ENCODE measurements at places on chromosomes 2 and 18.

DNA sequence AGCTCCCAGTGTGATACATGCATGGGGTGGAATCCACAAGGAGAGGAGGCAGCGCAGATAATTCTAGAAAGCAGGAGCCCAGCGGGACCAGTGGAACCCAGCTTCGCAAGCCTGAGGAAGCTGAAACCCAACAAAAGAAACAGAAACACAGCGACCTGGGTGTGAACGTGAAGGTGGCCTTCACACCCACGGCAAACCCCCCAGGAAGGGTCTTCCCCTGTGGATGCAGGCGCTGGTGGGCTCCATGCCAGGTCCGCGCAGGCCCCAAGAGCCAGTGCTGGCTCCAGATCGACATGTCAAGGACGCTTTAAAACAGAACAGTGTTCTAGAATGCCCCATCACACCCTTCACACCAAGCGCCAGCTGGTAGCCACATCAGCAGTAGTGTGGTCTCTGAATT is 22.1 kb downstream of the KIF1A start:
- DNase-seq, result no peak

- no peak for DNase-seq
These were observed 218.2 kb downstream of the NDUFA10 start for GRCh38 chr2:239806758-239807434.

GRCh38 chr18:68623342-68623741 is 91.6 kb downstream of the TMX3 start:
- DNase-seq, result no peak

GRCh38 chr2:215949991-215950404 is 63.4 kb downstream of the MREG start:
- DNase-seq, result no peak

DNA sequence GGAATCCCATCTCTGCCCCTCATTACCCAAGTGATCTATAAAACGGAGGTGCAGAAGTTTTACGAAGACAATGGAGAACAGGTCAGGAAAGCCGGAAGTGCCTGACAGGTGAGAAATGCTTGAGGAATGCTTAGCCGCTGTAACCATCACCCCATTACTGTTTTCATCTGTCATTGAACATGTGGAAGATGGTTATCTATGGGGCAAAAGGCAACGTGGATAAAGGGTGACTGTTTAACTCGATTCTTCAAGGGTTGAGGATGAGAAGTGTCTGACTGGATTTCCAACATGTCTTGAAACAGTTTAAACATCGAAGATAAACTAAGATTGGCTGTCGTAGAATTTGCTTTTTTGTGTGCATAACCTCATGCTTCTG is 17.3 kb downstream of the HK2 start:
- no peak for DNase-seq

- DNase-seq, result no peak
These were observed 1390.4 kb downstream of the SUCLG1 start for GRCh38 chr2:83068714-83069113.

DNA sequence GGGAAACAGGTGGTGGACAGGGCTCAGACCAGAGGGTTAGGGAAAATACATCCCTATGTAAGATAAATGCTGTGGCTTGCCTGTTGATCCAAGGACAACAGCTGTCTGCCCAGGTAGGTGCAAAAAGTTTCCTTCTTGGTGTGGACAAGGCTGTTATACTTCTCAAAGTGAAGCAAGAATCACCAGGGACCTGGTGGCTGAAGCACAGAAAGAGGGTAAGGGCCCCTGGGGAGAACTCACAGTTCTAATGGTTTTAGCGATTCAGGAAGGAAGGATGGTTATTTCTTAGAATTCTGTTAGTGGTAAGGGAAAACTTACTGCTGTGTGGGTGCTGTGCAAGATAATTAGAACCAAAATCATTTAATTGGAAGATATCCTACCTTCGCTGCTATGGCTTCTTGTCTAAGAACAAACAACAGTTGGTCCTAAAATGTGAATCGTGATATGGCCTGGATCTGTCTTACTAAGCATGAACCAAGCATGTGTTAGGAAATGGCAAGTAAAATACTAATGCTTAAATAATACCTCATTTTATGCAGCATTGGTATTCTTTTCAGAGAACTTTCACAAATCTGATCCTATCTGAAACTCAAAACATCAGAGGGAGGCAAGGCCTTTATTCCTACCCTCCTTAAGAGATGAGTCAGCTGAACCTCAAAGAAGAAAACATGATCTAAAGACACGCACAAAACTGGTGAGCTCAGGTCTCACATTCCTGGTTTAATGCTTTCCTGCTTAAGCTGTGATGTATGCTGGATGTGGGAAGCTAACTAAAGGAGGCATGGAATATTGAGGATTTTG is 159.2 kb upstream of the THUMPD2 start:
- no peak for DNase-seq

GRCh38 chr2:144501627-144502026 is 18.3 kb downstream of the ZEB2 start:
- DNase-seq, result no peak

GRCh38 chr18:23397907-23398306 is 55.2 kb upstream of the RIOK3 start:
- no peak for DNase-seq

GRCh38 chr18:22186484-22186971 is 17.1 kb downstream of the GATA6 start:
- DNase-seq, result no peak

DNA sequence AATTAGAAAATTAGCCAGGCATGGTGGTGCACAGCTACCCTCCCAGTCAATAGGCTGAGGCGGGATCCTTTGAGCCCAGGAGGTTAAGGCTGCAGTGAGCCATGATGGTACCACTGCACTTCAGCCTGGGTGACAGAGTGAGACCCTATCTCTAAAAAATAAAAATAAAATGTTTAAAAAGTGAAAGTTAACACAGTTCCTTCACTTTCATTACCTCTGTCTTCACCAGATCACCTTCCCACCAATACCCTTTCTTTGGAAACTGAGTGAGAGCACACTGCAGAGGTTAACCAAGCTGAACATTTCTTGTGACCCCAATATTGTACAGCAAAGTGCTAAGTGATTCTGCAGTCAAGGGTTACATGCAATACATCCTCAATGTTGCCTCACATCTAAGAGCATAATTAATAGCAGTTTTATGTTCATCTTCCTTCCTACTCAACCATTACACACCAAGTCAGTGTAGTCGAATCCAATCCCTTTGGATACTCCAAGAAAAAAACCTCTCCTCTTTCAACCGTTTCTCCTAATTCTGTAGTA is 1.7 kb downstream of the L3MBTL4 start:
- no peak for DNase-seq

DNA sequence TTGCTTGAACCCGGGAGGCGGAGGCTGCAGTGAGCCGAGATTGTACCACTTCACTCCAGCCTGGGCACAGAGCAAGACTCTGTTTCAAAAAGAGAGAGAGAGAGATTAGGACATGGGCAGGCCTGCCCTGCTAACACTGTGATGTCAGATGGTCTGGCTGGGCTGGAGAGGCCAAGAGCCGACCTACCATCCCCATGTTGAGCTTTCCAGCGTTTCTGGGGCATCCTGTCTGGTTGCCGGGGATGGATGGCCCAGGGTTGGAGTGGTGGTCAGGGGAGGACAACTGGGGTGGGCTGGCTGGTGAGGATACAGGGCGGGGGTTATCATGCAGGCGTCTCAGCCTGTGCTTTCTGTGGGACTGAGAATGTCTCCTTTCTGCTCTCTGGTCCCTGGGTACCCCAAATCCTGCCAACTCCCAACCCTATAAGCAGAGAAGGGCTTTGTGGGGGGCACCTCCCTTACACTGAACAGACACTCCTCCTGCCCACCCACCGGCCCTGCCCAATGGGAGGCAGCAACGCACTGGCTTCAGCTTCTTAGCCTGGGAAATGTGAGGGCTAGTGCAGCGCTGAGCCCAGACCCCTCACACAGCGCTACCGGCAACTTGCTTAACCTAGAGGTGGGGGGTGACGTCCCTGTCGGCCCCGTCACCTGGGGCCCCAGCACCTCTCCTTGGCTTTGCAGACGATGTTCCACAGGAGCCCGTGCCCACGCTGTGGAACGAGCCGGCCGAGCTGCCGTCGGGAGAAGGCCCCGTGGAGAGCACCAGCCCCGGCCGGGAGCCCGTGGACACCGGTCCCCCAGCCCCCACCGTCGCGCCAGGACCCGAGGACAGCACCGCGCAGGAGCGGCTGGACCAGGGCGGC is 5.4 kb downstream of the SNORC start:
- peak; percentile 45 for DNase-seq

- DNase-seq, result no peak
These were observed 8.1 kb downstream of the SMAD7 start for GRCh38 chr18:48942554-48943261.

- no peak for DNase-seq
These were observed 788.7 kb upstream of the KLHL29 start for GRCh38 chr2:22596306-22596705.

- no peak for DNase-seq
These were observed 102.0 kb upstream of the PXDN start for GRCh38 chr2:1846046-1847015.

- no peak for DNase-seq
These were observed 152.3 kb downstream of the PRPF40A start for GRCh38 chr2:152564754-152565551.

- no peak for DNase-seq
These were observed 9.7 kb downstream of the ERMN start for GRCh38 chr2:157315901-157316300.

- no peak for DNase-seq
These were observed 76.2 kb downstream of the CDK15 start for GRCh38 chr2:201882353-201883090.

DNA sequence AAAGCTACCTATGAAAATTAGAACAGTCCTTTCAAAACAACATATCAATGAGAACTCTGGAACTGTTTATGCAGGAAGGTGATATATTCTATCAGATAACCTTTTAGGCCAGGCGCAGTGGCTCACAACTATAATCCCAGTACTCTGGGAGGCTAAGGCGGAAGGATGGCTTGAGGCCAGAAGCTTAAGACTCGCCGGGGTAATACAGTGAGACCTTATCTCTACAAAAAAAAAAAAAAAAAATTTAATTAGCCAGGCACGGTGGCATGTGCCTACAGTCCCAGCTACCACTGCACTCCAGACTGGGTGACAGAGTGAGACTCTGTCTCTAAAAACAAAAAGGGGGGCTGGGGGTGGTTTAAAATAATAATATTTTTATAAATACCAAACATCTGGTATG is 77.9 kb downstream of the OSBPL1A start:
- DNase-seq, result peak; percentile 29

DNA sequence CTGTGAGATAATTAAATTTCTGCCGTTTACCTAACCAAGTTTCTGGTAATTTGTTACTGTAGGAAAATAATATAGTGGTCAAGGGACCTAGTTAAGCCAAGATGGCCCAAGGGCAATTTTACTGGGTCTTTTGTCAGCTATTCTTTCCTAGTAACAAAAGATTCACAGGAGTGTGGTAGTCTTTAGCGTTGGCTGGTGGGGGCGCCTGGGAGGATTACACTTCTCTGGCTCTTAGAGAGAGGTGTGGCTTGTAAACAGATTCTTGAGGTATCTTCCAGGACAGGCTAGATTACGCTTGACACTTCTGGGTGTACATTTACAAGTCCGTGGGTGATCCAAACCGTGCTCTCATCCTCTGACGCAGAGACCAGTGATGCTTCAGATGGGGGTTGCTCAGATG is 3.3 kb upstream of the ACOXL start:
- DNase-seq, result no peak

- peak; percentile 15 for DNase-seq
These were observed 143.1 kb downstream of the KCTD1 start for GRCh38 chr18:26405190-26405801.

DNA sequence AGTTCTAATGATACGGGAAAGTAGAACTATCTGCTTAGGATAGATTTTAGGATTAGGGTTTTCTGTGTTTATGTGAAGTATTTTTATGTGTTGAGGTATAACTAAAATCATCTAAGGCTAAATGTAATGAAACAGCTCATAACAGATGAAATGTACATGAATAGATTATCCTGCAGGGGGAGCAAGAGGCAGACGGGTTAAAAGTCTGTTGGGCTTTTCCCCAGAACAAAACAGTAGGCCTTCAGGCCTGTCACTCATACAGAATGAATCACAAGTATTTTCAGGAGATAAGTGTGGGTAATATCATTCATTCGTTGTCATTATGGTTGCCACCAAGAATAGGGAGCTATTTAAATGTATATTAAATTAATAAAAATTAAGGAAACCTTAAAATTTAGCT is 107.9 kb upstream of the IL1R2 start:
- DNase-seq, result peak; percentile 31

DNA sequence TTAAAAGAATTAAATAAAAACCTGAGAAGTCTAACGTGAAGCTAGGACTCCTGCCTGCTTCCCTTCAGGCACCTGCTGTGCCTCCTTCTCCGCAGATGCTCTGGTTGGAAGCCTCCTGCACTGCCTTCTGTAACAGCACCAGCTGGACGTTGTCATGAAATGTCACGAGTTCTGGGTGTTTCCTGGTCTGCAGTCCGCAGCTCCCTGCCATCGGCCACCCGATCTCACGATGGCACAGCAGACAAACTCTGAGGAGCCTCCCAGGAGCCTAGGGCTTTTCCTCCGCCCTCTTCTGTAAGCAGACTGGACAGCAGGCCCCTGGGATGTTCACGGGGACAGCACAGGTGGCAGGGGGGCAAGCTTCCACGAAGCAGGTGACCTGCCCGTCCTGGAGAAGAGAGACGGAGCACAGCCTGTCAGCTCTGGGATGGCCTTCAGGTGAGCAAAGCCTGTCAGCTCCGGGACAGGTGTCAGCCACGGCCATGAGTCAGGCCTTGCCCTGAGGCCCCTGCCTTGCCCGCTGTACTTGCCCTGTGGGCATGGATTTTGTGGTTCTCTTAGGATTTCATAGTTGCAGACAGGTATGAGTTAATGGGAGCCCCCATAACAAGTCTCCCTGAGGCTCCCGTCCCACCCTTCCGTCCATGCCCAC is 110.3 kb downstream of the PXDN start:
- no peak for DNase-seq

- DNase-seq, result no peak
These were observed 34.4 kb upstream of the FZD7 start for GRCh38 chr2:201999279-201999678.

- no peak for DNase-seq
These were observed 8.2 kb downstream of the MAPRE2 start for GRCh38 chr18:35049111-35050027.

DNA sequence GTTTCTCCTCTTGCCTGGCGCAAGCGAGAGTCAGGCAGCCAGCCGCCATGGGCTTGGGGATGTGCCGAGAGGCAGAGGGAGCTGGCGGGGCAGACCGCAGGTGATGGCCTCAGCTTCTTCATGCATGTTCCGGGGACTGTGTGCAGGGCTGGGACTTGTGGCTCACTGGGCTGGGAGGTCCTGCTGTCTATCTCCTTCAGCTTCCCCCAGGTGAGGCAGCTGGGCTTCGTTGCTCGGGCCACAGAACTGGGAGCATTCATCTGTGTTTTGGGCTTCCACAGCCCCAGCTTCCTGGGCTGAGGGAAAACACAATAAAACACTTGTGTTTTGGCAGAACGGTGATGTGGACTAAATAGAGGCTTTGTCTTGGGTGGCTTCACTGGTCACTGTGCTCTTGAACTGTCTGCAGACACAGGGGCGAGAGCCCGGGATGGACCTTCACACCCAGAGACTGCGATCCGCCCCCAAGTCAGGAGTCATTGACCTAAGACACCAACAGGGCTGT is 93.5 kb downstream of the DYSF start:
- no peak for DNase-seq

Data from transverse colon (tissue), 4 donors.